ENCODE measurements at places on chromosomes 2 and 18. TPM values are rescaled to one million over a fixed set of nuclear protein-coding genes. Genes with fewer than 3 reads are reported as not detected.
A peak's percentile ranks its signal among the peaks of the same experiment; 100 is the strongest.

DNA sequence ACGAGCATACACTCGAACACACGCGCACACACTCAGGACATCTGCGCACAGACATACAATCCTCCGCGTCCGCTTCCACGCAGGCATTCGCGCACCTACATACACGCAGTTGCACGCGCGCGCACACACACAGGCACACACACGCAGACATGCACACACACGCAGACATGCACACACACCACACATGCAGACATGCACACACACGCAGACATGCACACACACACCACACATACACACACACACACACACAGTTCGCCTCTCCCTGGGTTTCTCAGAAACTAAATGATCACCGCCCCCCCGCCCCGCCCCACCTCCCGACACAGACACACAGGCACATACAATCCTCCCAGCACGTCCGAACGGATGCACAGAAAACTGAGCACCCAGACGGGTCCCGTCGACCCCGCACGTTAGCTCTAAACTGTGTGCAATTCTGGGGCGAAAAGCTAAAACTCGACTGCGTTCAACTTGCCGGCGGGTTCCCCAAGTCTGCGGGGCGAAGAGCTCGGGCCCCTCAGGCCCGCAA, 1.0 kb downstream of the EPHA4 start:
- peaks cover 46% of the 10 kb centered on the region for H3K27me3 ChIP-seq
- H3K27ac ChIP-seq = peak overlapping the region; percentile 30
- H3K4me1 ChIP-seq = peaks cover 25% of the 10 kb centered on the region
- no peaks in the 10 kb centered on the region for H3K36me3 ChIP-seq

- peaks cover 13% of the 10 kb centered on the region for H3K4me1 ChIP-seq
- H3K27ac ChIP-seq = peak overlapping the region; percentile 52
- H3K27me3 ChIP-seq = no peaks in the 10 kb centered on the region
- peak; percentile 34 for DNase-seq
Measured at GRCh38 chr2:27627963-27628766, 647 bp downstream of the CCDC121 start.

GRCh38 chr2:18077704-18078103, 199.2 kb downstream of the KCNS3 start:
- H3K4me3 ChIP-seq = no peak overlapping the region
- H3K36me3 ChIP-seq = no peaks in the 10 kb centered on the region
- H3K27ac ChIP-seq = no peak overlapping the region
- H3K4me1 ChIP-seq = peaks cover 2% of the 10 kb centered on the region
- H3K27me3 ChIP-seq = peaks cover 7% of the 10 kb centered on the region

DNA sequence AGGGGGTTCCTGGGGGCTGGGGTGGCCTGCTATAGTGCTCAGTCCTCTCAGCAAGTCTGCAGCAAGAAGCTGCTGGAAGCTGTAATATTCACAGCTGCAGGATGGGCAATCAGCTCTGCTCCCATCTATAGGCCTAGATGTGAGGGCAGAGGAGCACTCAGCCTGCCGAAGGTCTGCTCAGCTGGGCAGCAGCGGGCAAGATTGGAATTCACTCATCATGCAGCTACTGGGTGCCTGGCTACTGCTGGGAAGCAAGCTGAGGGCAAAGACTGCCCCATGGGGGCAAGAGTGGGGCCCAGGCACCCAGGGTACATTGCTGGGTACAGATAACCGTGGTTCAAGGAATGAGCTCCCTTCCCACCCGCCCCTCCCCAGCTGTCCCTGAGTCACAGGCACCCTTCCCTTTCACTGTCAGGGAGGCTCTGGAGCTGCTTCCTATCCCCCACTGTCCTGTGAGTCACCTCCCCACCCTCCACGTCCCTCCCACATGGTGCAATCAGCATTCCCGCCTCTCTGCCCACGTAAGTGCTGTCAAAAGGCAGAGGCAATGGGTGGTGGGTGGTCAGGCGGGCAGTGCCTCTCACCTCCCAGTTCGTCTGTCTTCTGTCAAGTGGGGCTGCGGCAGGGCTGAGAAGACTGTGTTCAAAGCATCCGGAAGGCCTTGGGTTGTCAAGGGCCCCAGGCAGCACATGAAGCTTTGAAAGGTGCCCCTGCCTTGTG, 169.2 kb downstream of the TRIM43 start:
- H3K36me3 ChIP-seq = no peaks in the 10 kb centered on the region
- DNase-seq = no peak
- H3K27me3 ChIP-seq = no peaks in the 10 kb centered on the region
- H3K4me1 ChIP-seq = no peaks in the 10 kb centered on the region

DNA sequence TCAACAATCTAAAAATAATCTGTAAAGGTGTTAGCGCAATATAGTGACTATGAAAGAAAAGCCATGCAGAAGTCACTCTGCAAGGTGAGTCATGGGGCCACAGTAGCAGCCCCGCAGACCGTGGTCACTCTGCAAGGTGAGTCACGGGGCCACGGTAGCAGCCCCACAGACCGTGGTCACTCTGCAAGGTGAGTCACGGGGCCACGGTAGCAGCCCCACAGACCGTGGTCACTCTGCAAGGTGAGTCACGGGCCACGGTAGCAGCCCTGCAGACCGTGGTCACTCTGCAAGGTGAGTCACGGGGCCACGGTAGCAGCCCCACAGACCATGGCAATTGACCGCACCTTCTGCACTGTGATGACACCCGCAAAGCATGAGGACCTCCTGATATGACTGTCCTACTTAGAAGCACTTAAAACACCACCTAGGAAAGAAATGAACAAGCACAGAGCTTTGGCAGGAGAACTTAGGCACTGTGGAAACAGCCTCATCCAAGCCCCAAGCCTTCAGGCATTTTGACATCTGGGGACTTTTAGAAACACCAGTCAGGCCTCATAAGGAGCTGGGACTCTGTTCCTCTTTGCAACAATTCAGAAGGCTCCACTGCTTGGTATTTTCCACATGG, 70.1 kb downstream of the LDLRAD4 start:
- H3K4me1 ChIP-seq = peaks cover 28% of the 10 kb centered on the region
- H3K4me3 ChIP-seq = no peak overlapping the region
- DNase-seq = no peak

DNA sequence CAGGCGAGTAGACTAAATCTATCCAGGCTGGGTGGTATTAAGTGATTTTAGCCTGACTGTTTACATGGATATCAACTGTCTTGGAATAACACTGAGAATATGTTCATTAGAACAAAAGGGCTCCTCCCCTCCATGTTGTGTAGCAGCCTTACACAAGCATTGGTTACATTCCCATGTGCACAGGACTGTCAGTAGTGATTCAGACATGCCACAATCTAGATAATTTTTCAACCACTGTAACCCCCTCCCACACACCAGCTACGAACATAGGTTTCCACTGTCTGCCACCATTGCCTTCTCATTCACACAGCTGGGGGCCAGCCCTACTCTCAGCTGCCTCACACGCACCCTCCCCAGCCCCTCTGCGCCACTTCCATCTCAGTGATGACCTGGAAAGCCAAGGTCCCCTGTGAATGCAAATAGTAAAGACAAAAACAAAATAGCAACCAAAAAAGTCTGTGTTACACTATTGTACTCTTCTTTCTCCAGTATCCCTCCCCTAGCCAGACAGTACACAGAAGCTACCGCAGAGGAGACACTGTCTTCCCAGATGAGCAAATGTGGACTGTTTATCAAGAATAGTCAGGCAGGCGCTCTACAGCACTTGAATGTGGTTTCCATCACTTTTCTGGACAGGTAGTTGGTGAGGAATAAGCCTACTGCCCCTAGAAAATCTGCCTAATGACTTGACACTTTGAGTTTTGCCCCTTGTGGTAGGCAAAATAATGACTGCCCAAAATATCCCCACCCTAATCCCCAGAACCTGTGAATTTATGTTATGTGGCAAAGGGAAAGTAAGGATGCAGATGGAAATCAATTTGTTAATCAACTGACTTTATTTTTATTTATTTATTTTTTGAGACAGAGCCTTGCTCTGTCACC, 27.9 kb upstream of the TYMS start:
- H3K4me1 ChIP-seq = peaks cover 3% of the 10 kb centered on the region
- no peaks in the 10 kb centered on the region for H3K27me3 ChIP-seq
- no peaks in the 10 kb centered on the region for H3K36me3 ChIP-seq
- no peak for DNase-seq

- no peak overlapping the region for H3K27ac ChIP-seq
- no peaks in the 10 kb centered on the region for H3K27me3 ChIP-seq
- no peak overlapping the region for H3K4me3 ChIP-seq
Measured at GRCh38 chr2:100730290-100730868, 89.6 kb upstream of the NPAS2 start.

DNA sequence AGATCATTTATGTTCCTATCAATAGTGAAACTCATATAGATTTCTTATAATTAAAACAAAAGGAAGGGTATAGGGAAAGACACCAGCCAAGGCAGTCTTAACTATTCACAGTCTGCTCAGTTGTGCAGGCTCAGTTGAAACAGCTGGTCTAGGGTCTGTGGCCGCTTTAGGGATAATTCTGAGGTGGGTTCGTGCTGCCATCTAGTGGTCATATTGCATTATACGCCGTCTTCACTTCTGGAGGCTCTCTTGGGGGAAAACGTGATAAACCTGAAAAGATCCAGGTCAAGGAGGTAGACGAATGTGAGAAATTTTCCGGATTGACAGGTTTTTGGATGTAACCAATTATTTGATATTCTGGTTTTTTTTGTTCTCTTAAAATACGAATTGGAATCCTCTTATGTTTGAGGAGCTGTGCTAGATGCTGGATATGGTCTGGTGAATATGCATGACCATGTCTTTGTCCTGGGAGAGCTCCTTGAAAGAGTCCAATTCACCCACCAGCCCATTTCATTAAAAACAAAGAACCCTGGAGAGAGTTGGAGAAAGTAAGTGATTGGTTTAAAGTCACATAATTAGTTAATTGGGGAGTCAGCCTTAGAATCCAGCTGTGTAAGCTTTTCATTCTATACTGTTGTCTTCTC, 492.4 kb downstream of the PLCL1 start:
- peak; percentile 73 for DNase-seq
- no peak overlapping the region for H3K4me3 ChIP-seq
- no peaks in the 10 kb centered on the region for H3K36me3 ChIP-seq
- peaks cover 7% of the 10 kb centered on the region for H3K27me3 ChIP-seq
- H3K27ac ChIP-seq = no peak overlapping the region

- H3K4me1 ChIP-seq = peaks cover 5% of the 10 kb centered on the region
- no peaks in the 10 kb centered on the region for H3K36me3 ChIP-seq
- H3K27ac ChIP-seq = no peak overlapping the region
- no peak for DNase-seq
Measured at GRCh38 chr18:79578396-79579260, 101.0 kb upstream of the CTDP1 start.

- no peak overlapping the region for H3K4me3 ChIP-seq
- DNase-seq = no peak
- H3K4me1 ChIP-seq = no peaks in the 10 kb centered on the region
- no peaks in the 10 kb centered on the region for H3K36me3 ChIP-seq
- no peaks in the 10 kb centered on the region for H3K27me3 ChIP-seq
- H3K27ac ChIP-seq = no peak overlapping the region
Measured at GRCh38 chr2:142878031-142878678, 691 bp downstream of the KYNU start.

Gene ADCYAP1
- total RNA-seq = not detected

Gene UGT1A6
- total RNA-seq = not detected

Gene LINC00305
- total RNA-seq = not detected

Gene IGFBP2
- total RNA-seq = 2.7 TPM
